PC-3 (cell line): ENCODE measurements at places on chromosomes 4 and X. TPM values are rescaled to one million over a fixed set of nuclear protein-coding genes. Genes with fewer than 3 reads are reported as not detected.
A peak's percentile ranks its signal among the peaks of the same experiment; 100 is the strongest.

DNA sequence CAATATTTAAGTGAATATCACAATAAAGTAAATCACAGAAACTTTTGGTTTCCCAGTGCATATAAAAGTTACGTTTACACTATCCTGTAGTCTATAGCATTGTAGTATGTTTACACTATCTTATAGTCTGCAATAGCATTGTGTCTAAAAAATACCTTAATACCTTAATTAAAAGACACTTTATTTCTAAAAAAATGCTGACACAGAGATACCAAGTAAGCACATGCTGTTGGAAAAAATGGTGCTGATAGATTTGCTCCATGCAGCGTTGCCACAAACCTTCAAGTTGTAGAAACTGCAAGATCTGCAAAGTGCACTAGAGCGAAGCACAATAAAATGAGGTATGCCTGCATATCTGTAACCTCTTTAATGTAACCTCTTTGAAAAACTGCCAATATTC lies 847.3 kb downstream of the GLUD2 start:
- DNase-seq: no peak

GRCh38 chr4:176193126-176193525 lies 2.3 kb downstream of the SPATA4 start:
- DNase-seq: peak; percentile 46

PTCHD1 gene
- not detected in 2 replicates for total RNA-seq

DNA sequence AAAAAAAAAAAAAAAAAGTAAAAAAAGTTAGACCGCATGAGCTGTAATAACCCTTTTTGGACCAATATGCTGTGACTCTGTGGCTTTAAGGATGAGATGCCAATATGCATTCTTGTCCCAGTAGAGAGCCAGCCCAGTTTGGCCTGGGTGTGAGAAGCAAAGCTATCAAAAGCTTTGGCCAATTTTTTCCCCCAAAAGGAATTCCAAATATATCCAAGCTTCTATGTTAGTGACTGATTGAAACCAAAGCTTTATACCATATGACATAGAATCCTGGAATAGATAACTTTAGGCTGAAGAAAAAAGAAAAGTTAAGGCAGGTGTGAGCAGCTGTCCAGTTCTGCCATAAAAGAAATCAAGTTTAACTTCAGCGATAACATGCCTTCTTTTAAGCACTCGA lies 30.5 kb upstream of the RBPJ start:
- no peak for DNase-seq

DNA sequence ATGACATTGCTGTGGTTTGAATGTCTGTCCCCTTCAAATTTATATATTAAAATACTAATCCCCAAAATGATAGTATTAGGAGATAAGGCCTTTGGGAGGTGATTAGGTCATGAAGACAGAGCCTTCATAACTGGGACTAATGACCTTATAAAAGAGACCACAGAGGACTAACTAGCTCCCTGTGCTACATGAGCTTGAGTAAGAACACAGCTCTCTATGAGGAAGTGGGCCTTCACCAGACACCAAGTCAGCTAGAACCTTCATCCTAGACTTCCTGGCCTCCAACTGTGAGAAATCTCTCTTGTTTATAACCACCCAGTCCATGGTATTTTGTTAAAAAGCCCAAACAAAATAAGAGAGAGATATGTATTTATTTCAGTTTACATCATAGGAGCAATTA lies 242.2 kb upstream of the CTSO start:
- DNase-seq: no peak

DNA sequence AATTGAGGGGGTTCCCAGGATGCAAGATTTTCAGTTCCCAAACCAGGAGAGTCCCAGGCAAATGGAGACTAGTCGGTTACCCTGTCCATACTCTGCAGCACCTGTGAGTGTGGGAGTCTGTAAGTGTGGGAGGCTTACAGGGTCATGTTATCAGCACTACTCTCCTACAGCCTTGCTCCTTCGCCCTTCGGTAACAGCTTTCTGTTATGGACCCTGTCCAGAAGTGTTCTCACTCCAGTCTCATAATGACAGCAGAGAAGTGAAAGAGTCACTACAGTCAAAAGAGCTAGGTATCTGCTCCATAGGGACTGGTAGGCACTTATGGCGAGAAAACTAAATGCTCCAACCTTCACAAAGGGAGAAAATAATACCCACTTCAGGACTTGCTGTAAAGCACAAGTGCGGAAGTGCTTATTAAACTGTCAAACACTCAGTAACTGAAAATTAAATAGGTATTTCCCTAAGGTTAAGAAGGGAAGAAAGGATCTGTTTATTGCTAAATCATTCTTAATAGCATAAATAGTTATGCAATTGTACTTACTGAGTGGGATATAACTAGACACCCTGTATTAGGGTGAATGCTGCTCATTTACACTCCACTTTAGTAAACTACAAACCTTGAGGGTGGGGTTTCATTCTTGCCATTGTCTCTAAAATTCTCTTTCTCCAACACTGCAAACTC lies 2.7 kb upstream of the ADH7 start:
- DNase-seq: no peak

GRCh38 chrX:96704629-96705028 lies 20.0 kb downstream of the DIAPH2 start:
- peak; percentile 2 for DNase-seq

DNA sequence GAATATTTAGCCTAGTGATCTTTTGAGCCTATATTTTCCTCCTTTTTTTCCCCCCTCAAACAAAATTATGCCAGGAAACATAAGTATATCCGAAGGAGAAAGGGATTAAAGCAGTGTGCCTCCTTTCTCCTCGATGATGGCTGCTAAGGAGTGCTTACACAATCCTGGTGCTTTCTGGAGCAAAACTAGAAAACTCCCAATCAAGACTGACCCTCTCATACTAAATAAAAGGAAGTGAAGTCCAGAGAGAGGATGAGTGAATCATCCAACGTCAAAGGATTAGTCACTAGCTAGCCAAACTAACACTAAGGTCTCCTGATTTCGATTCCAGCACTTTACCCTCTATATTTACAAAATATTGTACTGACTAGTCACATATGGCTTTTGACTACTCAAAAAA lies 146.8 kb downstream of the PPP3CA start:
- peak; percentile 85 for DNase-seq

DNA sequence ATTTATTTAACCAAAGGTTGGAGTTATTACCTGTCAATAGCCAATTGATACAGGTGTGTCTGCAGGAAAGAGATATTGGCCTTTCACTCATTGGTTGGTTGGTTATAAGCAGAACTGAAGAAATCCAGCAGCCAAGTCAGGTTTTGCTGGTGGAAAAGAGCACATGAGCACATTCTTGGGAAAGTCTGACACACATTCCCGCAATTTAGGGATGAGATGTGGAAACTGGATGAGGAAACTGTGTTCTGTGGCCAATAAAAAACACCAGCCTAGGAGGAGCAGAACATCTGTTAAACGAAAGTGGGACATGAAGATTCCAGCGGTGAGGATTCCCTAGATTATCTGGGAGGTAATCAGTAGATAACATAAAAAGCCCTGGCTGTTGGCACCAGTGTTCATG lies 567.4 kb upstream of the CPEB2 start:
- no peak for DNase-seq

STS gene
- 3.1 and 3.3 TPM in 2 replicates for total RNA-seq

GRCh38 chr4:139782926-139783522 lies 117.4 kb downstream of the MGST2 start:
- no peak for DNase-seq

RASL11B gene
- 0.07 and 2.1 TPM in 2 replicates for total RNA-seq

- DNase-seq: peak; percentile 27
Measured at GRCh38 chr4:128225148-128225547, 62.5 kb downstream of the PGRMC2 start.

DNA sequence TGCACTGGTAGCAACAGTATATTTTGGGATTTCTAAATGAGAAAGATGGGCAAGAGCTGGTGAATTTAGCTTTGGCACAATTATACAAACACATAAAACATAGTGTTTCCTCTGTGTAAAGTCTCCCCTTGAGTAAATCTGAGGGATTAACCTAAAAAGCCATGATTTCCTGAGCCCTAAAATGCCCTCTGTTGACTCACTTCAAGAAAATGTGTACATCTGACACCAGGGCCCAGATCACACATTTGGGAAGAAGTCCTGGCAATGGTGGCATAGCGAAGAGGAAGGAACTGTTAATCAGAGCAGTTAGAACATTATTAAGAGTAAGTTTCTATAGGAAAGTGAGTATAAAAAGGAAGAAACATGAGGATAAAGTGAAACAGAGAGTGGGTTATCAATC lies 338.5 kb downstream of the SPOCK3 start:
- no peak for DNase-seq

DNA sequence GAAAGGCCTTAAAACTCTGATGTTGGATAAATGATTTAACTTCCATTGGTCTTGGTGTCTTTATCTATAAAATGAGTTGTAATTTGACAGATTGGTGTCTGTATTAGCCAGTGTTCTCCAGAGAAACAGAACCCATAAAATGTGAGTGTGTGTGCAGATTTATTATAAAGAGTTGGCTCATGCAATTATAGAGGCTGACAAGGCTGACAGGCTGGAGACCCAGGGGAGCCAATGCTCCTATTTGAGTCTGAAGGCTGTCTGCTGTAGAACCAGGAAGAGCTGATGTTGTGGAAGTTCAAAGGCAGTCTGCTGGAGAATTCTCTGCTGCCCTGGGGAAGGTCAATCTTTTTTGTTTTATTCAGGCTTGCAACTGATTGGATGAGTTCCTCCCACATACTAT lies 131.7 kb downstream of the SLC4A4 start:
- DNase-seq: no peak

- DNase-seq: no peak
Measured at GRCh38 chrX:55480390-55481062, 9.1 kb downstream of the USP51 start.

DNA sequence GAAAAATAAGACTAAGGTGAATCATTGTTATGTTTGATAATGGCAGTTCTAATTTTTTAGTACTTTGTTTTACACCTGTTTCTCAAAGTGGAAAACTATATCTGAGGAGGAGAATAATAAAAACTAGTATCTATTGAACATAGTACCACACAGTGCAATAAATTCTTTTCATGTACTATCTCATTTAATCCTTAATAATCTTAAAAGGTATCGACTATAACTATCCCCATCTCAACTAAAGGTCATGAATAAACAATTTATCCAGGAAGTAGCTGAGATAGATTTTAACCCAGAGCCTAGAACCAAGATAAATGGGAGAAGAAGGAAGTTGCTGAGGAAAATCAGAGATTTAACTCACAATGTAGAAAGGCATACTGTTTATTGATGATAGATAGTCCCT lies 2.5 kb downstream of the CHIC2 start:
- no peak for DNase-seq

- peak; percentile 59 for DNase-seq
Measured at GRCh38 chrX:17535229-17535628, 160.2 kb downstream of the NHS start.

TRIM61 gene
- not detected in 2 replicates for total RNA-seq

GPM6B gene
- 0.51 and 0.98 TPM in 2 replicates for total RNA-seq

DNA sequence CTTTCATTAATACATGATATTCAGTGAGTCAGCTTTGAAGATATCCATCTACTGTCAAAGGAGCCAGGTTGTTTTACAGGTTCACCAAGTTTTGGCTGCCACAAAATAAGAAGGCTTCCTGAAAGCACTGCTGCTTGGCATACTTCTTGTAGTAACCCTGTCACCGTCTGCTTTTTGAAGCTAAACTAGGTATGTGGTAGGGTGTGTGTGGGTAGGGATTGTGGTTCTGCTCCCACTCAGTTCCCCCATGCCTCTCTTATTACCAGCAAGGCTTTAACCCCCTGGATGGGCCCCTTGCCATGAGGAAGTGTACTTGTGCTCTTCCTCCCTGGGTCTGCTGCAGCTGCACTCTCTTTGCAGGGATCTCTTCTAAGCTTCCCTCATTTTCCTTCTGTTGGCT lies 191.2 kb downstream of the BANK1 start:
- DNase-seq: peak; percentile 93

DNA sequence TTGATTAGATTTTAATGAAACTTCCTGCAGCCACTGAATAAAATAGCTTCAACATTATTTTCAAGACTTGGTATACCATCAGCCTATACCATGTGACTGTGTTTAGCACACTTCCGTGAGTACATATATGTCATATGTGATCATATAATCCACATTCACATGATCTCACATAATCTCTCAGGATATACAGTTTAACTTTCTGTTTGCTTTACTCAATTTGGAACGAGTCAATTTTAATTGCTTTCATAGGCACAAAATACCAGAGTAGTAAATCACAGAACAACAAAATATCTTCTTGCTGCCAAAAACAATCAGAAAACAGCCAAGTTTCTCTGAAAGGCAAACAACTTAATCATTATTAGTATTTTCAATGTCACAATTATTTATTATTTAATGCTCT lies 731.1 kb upstream of the DIAPH2 start:
- peak; percentile 24 for DNase-seq

VEGFC gene
- total RNA-seq: 36.6 and 43.4 TPM in 2 replicates

GJB1 gene
- not detected in 2 replicates for total RNA-seq

DNA sequence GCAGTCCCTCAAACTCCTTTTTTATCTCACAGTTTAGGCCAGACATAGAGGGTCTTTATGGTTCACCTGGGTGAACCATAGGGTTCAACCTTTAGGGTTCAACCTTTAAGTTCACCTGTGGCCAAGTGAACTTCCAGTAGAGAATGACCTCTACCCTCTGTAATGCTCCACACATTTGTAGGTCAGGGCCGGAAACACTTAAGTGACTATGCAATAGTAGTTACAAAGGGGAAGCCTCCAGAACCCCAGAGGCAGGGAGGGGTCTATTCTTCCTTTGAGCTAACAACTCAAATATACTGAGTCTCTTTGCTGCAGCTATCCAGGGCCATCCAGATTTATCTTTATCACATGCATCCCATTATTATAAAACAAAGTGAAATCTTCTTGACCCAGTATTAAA lies 100.0 kb downstream of the LARP1B start:
- DNase-seq: no peak

STAP1 gene
- not detected in 2 replicates for total RNA-seq

MAGEA4 gene
- total RNA-seq: not detected in 2 replicates

GRCh38 chr4:120277391-120277790 lies 210.7 kb upstream of the MAD2L1 start:
- DNase-seq: no peak

GRCh38 chr4:151152028-151152427 lies 52.6 kb downstream of the RPS3A start:
- no peak for DNase-seq

POU3F4 gene
- total RNA-seq: not detected in 2 replicates

TMSB15A gene
- 0.18 TPM in 1 of 2 replicates, not detected in the other for total RNA-seq

DNA sequence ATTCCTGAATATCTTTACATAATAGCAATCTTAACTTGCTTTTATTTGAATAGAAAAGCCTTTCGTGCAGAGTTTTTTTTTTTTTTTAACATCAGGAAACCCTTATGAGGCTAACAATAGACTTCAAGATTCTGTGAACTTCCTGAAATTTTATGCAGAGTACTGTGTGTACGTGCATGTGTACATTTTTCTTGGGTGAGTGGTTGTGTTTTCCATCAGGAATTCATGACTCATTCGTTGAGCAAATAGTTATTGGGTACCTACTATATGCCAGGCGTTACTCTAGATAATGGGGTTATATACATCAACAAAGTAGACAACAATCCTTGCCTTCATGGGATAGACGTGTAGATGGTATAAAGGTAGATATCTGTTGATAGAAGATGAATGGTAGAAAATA lies 59.1 kb downstream of the MRPL1 start:
- peak; percentile 88 for DNase-seq
